ENCODE measurements at places on chromosomes 1 and 21.
A peak's percentile ranks its signal among the peaks of the same experiment; 100 is the strongest.

GRCh38 chr1:154641534-154641933 lies 33.5 kb upstream of the ADAR start:
- no peak for DNase-seq

DNA sequence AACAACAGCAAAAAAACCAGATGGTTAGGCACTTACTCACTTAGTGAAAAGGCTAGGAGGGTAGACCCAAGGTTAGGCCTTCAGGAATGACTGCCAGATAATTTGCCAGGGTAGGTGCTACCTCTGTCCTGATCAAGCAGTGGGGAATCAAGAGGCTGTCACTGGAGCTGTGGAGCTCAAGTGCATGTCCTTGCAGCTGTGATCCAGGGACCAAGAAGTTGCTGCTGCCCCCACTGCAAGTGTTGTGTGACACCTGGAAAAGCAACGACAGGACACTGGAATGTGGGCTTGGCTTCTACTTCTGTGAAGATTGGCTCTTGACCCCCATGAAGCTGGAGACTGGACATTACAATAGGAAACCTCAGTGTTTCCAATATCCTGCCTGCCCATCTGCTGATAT lies 72.1 kb downstream of the PEX14 start:
- no peak for DNase-seq

DNA sequence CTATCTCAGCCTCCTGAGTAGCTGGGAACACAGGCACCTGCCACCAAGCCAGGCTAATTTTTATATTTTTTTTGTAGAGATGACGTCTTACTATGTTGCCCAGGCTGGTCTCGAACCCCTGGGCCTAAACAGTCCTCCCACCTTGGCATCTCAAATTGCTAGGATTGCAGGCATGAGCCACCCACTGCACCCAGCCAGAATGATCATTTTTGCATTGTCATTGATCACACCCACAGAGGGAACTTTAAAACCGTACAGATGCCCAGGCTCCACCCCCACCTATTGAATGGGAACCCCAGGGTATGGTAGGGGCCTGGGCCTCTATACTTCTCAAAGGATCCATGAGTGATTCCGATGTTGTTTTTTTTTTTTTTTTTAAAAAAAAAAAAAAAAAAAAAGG lies 36.7 kb downstream of the ETNK2 start:
- no peak for DNase-seq

DNA sequence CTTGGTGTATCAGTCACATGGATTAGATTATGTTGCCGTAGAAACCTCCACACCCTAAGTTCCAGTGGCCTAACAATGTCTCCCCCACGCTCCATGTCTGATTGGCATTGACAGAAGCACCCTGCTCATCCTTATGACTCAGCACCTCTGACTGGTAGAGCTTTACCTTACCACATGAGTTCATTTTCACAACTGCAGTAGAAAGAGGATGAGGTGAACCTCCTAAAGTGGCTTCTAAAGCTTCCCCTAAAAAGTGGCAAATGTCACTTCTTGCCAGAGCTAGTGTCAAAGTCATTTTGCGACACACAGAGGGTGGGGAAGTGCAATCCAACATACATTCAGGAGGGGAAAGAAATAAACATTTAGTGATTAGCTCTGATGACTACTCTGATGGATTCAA lies 30.6 kb upstream of the LYPD8 start:
- no peak for DNase-seq

- DNase-seq, result no peak
These were observed 353.3 kb downstream of the SMYD3 start for GRCh38 chr1:246153796-246154212.

DNA sequence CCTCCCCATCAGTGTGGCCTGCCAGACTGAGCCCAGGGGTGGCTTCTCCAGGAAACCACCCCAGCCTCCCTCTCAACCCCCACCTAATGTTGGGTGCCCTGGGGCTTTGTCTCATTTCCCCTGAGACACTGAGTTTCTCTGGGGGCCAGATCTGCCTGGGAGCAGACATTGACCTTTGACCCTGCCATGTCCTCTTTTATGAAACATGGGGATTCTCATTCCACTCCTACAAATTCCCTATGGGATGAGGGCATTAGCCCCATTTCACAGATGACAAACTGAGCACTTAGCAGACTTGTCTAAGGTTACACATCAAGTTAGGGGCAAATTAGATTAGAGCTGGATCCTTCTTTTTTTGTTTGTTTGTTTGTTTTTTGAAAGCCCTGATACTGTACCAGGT lies 24.1 kb downstream of the RHBG start:
- DNase-seq, result no peak

GRCh38 chr1:180343921-180344769 lies 114.1 kb downstream of the LHX4 start:
- DNase-seq, result no peak

GRCh38 chr1:240567066-240567465 lies 44.9 kb downstream of the GREM2 start:
- DNase-seq, result no peak

DNA sequence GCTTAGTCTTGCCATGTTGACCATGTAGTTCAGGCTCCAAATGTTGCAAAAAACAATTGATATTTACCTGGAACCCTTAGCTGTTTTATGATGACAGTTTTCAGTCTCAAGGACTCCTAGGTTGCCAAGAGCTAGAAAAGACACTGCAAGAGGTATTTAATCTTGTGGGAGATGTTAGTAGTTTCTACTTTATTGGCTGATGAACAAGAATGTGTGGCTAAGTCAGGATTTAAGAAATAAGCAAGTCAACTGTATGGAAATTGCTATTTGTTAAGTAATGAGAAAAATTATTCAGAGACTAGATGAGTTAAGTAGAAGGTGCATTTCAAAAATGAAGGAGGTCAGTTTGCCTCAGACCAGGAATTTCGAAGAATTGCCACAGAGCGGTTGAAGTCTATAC lies 639.7 kb upstream of the USP24 start:
- DNase-seq, result no peak

GRCh38 chr1:210302501-210302900 lies 26.2 kb upstream of the HHAT start:
- DNase-seq, result no peak

GRCh38 chr21:36186081-36186480 lies 29.5 kb downstream of the DOP1B start:
- DNase-seq, result no peak

- DNase-seq, result no peak
These were observed 79.6 kb upstream of the GCLM start for GRCh38 chr1:93988634-93989350.

GRCh38 chr1:179818260-179818659 lies 59.3 kb downstream of the TOR1AIP2 start:
- no peak for DNase-seq

- DNase-seq, result no peak
These were observed 31.5 kb downstream of the XCL1 start for GRCh38 chr1:168607872-168608428.

DNA sequence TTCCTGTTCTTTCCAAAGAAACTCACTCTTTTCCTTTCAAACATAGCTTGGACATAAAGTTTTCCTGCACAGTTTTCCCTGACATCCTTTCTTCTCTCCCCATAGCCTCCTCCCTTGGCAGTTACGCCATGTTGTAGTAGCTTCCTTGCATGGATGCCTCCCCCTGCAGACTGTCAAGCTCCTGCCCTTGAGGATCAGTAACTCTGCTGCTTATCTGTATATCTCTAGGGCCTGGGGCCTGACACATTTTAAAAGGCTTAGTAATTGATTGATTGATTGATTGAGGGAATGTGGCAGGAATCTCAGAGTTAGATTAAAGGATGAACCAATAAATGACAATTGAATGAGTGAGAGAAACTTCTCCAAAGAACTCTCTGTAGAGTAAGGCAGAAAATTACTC lies 143.7 kb downstream of the NEK7 start:
- peak; percentile 36 for DNase-seq

- no peak for DNase-seq
These were observed 6.2 kb downstream of the MTF1 start for GRCh38 chr1:37853157-37853556.

- no peak for DNase-seq
These were observed 6.0 kb upstream of the AGO1 start for GRCh38 chr1:35876988-35877387.

GRCh38 chr1:59699227-59699847 lies 115.4 kb upstream of the HOOK1 start:
- DNase-seq, result peak; percentile 43

- DNase-seq, result no peak
These were observed 9.1 kb upstream of the CTH start for GRCh38 chr1:70401974-70402373.

DNA sequence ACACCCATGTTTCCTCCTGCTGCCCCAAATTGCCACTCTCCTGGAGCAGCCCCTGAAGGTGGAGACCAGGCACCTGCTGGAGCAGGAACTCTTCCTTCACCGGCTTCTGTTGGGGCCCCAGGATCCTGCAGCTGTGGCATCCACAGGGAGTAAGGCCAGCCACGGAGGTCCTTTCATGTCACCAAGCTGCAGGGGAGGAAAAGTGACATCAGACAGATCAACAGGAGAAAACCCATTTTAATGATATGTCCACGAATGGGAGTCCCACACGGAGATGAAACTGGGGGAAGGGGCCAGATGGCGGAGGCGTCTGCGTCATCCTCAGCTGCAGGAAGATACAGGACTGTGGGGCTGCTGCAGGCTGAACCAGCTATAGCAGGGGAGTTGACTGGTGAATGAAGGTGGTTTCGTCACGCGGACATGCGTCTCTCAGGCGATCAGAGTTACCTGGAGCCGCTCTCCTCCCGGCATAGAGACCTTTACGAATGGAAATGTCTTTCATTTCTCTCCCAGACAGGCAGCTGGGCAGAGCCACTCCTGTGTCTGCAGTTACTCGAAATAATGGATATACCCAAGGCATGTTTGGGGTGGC lies 9.9 kb downstream of the TP73 start:
- DNase-seq, result no peak

- DNase-seq, result no peak
These were observed 90.2 kb upstream of the C1orf21 start for GRCh38 chr1:184296466-184297243.

GRCh38 chr1:12615865-12616708 lies 1.9 kb downstream of the DHRS3 start:
- no peak for DNase-seq

GRCh38 chr1:181485287-181486097 lies 2.2 kb downstream of the CACNA1E start:
- no peak for DNase-seq

DNA sequence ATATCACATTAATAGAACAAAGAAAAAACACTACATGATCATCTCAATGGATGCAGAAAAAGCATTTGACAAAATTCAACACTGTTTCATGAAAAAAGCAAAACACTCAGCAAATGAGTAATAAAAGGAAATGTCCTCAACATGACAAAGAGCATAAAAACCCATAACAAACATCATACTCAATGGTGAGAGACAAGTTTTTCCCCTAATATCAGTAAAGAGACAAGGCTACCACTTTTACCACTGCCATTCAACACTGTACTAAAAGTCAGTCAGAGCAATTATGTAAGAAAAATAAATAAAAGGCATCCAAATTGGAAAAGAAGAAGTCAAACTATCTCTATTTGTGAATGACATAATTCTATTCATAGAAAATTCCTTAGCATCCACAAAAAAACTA lies 64.3 kb downstream of the ZNF644 start:
- no peak for DNase-seq

- DNase-seq, result no peak
These were observed 15.6 kb upstream of the FAAP20 start for GRCh38 chr1:2210084-2210653.

- peak; percentile 25 for DNase-seq
These were observed 40.6 kb downstream of the AKNAD1 start for GRCh38 chr1:108816049-108816893.

DNA sequence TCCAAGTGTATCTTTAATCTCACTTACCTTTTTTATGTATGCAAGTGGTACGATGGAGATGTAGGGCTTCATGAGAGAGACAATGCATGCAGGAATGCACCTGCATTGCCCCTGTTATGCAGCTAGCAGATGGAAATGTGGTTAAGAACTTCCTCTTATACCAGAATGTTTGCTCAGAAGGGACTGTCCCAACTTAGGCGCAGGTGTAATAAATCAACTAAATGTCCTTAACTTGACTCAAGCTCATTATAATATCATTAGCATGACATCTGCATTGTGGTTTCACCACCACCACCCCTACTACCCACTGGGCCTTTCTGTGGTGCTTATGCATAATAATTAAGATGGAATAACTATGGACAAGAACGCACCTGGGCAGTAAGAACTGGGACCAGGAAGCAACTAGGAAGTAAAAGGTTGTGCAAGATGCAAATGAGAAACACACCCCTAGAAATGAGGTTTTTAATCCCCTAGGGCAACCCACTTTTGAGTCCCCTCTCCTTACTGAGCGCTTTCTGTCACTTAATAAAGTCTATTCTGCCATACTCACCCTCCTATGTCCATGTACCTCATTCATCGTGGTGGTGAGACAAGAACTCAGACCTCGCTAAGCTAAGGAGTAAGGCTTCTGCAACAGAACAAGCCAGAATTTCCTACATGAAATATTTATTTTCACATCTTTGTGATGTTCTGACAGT lies 1103.3 kb upstream of the B3GALT2 start:
- no peak for DNase-seq

DNA sequence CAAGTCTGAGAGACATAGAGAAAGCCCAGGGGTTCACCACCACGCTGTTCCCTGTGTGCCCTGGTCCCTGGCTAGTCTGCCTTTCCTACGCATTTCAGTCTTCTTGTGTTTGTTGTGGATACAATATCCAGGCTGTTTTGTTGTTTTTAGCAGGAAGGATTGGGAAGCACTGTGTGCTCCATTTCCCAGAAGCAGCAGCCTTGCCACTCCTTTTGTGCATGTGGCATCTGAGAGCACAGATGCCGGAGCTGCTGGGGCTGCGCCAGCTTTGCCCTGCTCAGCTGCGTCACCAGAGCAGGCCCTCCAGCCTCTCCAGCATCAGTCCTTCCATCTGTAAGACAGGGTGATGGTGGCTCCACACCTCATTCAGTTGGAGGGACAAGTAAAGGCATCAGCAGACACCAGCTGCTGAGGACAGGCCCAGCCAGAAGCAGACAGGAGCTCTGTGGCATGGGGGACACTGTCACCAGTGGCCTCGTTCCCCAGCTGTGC lies 94.4 kb upstream of the COL6A1 start:
- DNase-seq, result no peak

GRCh38 chr1:30123896-30124295 lies 599.5 kb downstream of the MATN1 start:
- no peak for DNase-seq

DNA sequence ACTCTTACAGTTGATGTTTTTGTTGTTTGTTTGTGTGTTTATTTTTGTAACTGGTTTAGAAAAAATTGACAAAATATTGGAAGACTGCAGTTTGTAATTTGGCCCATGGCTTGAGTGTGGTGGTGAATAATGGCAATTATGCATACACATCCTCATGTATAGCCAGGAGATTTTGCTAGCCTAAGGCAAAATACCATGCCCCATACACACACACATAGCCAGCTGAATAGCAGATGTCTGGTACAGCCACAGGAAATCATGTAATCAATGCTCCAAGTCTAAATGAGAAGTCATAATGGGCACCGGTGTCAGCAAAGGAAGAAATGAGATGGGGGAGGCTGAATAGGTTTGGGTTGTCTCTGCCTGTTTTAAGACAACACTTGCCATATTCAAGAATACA lies 135.2 kb upstream of the COA6 start:
- no peak for DNase-seq

DNA sequence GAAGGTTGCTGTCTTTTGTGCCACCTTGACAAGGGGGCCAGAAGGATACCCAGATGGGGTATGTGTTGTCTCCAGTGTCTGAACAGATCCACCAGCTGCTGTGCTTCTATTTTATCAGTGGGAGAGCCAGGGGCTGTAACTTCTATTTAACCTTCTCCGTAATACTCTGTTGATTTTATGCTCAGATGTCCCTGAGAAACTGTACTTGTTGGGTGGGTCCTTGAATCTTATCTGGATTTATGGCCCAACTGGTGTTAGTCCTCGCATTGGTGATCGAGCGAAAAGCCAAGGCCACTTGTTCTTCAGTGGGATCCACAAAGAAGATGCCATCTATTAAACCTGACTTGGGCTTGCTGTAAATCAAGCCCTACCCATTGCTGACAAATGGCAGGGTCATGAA lies 56.4 kb downstream of the ST6GALNAC3 start:
- no peak for DNase-seq
